Panc1 (cell line): ENCODE measurements at places on chromosomes 12 and 14.

- DNase-seq = no peak
Observed at GRCh38 chr14:89910691-89911009, 43.9 kb downstream of the EFCAB11 start.

DNA sequence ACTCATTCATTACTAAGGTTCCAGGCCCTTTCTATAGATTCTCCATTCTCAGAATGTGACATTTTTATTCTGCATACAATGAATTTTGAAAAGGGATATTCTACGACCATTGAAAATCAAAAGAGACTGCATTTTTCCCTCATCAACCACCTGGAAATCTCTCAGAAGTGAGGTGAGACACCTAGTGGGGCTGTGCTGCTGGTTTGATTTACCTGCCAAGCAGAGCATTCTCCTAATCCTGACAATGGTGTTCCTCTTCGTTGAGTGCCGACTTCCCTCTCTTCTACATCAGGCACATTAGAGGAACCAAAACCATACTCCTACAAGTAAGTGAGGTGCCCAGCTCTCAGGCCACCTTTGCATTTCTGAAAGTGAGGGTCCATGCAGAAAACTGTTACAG is 14.9 kb downstream of the CKB start:
- DNase-seq = no peak

- DNase-seq = no peak
Observed at GRCh38 chr12:97048421-97049035, 141.5 kb downstream of the NEDD1 start.

- DNase-seq = no peak
Observed at GRCh38 chr14:65222440-65222858, 120.1 kb upstream of the MAX start.

- DNase-seq = no peak
Observed at GRCh38 chr12:92007787-92008186, 137.9 kb downstream of the BTG1 start.

GRCh38 chr14:59585891-59586554 is 9.4 kb upstream of the CCDC175 start:
- no peak for DNase-seq

DNA sequence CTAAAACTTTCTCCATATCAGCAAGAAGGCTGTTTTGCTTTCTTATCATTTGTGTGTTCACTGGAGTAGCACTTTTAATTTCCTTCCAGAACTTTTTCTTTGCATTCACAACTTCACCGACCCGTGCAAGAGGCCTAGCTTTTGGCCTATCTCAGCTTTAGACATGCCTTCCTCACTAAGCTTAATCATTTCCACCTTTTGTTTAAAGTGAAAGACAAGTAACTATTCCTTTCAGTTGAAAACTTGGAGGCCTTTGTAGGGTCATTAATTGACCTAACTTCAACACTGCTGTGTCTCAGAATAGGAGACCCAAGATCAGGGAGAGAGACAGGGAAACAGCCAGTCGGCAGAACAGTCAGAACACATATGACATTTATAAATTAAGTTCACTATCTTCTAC is 39.3 kb downstream of the BBS10 start:
- no peak for DNase-seq

DNA sequence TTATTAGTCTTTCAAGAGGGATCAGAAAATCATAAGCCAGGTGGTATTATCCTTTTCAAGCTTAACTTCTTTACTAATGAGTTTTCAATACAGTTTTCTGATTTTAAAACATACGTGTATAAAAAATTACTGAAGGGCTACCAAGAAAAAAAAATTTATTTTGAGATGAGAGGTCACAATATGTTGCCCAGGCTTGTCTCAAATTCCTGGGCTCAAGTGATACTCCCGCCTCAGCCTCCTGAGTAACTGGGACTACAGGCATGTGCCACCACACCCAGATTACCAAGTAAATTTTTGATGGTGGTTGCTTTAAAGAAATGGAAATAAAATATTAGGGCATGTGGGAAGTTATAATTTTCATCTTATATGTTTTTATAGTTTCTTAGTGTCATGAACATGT is 26.7 kb downstream of the ST8SIA1 start:
- no peak for DNase-seq

- DNase-seq = no peak
Observed at GRCh38 chr12:129226851-129227250, 373.6 kb downstream of the GLT1D1 start.

GRCh38 chr14:39454906-39455539 is 22.8 kb upstream of the FBXO33 start:
- DNase-seq = no peak

DNA sequence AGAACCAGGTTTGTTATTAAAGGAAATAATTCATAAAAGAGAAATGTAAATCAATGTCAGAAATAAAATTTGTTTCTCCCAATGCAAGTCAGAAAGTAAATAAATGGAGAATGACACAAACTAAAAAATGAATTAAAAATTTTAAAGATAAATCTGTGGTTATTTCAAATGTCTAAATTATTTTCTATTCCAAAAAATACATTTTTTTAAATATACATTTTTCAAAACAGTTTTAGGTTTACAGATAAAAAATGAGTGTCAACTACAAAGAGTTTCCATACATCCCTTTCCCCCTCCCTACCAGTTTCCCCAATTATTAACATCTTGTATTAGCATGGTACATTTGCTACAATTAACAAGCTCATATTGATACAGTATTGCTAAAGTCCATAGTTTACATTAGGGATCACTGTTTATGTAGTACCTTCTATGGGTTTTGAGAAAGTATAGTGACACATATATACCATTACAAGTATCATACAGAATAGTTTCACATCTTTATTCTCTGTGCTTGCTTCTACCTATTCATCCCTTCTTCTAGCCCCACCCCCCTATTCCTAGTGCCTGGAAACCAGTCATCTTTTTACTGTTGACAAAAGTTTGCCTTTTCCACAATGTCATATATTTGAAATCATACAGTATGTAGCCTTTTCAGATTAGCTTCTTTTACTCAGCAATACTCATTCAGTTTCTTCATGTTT is 104.2 kb downstream of the RALGAPA1 start:
- no peak for DNase-seq

GRCh38 chr14:73502017-73502619 is 11.4 kb downstream of the RIOX1 start:
- no peak for DNase-seq

DNA sequence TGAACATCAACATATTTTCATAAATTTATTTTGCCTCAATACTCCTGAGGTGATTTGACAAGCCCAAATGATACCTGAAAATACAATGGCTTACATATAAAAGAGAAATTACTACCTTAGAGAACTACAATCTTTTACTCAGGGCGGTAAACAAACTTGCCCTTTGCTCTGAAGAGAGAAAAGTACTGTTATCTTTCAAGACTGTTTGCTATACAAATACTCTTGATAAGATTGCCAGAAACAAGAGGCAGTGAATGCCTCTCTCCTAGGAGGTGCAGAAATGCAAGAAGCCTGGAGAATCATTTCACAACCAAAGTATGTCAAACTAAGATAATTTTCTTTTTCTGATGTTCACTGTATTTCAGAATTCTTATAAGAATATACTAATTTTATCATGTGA is 160.3 kb downstream of the ALX1 start:
- DNase-seq = no peak

GRCh38 chr12:69897744-69898143 is 72.7 kb downstream of the MYRFL start:
- DNase-seq = no peak
